ENCODE measurements at places on chromosomes 7 and 10. TPM values are rescaled to one million over a fixed set of nuclear protein-coding genes. Genes with fewer than 3 reads are reported as not detected.

DNA sequence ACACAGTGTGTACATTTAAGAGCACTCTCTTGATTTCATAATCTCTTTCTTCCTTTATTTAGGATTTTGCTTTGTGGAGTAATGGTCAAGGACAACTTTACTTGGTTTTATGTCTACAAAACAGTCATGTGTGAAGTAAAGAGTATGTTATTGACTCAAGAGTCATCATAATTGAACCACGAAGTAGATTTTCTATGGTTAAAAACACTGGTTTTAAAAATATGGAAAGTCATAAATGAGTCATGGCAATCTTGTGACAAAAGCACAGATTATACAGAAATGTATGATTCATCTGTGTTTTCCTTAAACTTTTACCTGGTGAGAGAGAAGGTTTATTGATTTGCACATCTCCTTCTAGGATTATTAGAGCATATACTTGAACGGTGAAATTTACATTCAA, 969.7 kb downstream of the GATA3 start:
- DNase-seq, result no peak

DNA sequence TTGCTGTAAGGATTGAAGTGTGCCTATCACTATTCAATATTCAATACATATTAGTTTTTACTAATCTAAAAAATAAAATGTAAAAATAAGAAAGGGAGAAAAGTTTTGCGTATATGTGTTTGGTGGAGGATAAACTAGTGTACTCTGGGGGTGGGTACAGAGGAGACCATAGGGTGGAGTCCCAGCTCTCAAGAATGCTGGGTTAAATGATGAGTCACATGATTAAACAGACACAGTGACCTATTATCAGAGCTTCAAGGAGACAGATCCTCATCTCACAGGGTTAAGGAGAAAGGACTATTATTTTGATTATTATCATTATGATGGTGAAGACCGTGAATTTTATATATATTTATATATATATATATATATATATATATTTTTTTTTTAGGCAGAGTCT, 77.5 kb downstream of the AFAP1L2 start:
- no peak for DNase-seq

DNA sequence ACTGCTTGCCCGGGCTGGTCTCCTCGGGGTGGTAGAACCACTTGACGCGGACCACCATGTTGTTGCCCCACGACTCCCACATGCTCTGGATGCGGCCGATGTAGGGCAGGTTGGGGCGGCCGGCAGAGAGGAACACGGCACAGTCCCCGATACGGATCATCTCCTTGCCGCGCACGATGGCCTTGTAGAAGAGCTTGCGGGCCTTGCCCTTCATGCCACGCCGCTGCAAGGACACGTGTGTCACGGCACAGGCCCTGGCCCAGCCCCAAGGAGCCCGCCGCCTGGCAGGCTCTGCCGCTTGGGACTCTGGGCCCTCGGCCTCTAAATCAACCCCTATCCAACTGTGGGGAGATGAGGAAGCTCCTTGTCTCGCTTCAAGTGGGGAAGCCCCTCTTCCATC, 26.4 kb downstream of the SLC29A4 start:
- no peak for DNase-seq

DNA sequence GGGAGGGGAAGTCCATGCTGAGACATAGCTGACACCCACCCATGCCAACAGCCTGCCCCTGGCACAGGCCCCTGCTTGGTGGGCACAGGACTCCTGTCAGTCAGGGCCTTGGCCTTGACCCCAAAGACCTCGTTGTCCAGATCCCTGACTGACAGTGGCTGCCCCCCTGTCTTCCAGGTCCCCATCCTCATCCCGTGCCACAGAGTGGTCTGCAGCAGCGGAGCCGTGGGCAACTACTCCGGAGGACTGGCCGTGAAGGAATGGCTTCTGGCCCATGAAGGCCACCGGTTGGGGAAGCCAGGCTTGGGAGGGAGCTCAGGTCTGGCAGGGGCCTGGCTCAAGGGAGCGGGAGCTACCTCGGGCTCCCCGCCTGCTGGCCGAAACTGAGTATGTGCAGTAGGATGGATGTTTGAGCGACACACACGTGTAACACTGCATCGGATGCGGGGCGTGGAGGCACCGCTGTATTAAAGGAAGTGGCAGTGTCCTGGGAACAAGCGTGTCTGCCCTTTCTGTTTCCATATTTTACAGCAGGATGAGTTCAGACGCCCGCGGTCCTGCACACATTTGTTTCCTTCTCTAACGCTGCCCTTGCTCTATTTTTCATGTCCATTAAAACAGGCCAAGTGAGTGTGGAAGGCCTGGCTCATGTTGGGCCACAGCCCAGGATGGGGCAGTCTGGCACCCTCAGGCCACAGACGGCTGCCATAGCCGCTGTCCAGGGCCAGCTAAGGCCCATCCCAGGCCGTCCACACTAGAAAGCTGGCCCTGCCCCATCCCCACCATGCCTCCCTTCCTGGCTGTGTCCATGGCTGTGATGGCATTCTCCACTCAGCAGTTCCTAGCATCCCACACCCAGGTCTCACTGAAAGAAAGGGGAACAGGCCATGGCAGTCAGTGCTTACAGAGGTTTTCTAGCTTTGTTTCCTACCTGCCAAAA, 197.2 kb downstream of the EBF3 start:
- DNase-seq, result no peak

The LGI1 gene
- 2.0 TPM for total RNA-seq

GRCh38 chr10:8910314-8910713, 855.8 kb downstream of the GATA3 start:
- no peak for DNase-seq

DNA sequence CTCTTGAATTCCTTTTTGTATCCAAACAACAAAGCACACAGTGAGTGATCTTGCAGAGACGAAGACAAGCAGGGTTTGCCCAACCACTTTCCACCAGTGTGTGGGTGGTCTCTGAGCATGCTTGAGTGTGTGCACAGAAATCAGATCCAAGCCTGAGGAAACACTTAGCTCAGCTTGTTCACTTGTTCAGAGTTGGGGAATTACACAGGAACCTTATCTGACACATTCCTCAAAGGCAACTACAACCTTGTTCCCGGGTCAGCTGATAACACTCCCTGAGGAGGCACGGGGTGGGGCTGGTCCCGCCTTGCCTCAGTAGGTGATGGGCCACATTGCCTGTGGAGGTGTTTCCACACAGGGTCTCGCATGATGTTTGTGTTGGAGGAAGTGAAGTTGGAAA, 216.9 kb downstream of the DYNC1I1 start:
- DNase-seq, result no peak

The TMEM273 gene
- total RNA-seq, result not detected

The EVX1 gene
- total RNA-seq, result not detected

The ASB15 gene
- total RNA-seq, result not detected
